ENCODE measurements at places on chromosomes 5 and 9. TPM values are rescaled to one million over a fixed set of nuclear protein-coding genes. Genes with fewer than 3 reads are reported as not detected.

Gene ZNF483
- polyA plus RNA-seq: 0.77 TPM

Gene LECT2
- polyA plus RNA-seq: not detected

Gene FRMPD1
- not detected for polyA plus RNA-seq

Gene SOHLH1
- not detected for polyA plus RNA-seq

Gene KIAA0825
- not detected for polyA plus RNA-seq

Gene AFF4
- polyA plus RNA-seq: 18.7 TPM

Gene C1QTNF3
- polyA plus RNA-seq: 3.0 TPM

Gene PCDHA9
- polyA plus RNA-seq: not detected

Gene PCDHGB4
- polyA plus RNA-seq: 0.54 TPM

Measured in sigmoid colon (tissue), 7 donors.